ENCODE measurements at places on chromosomes 13 and 19.

DNA sequence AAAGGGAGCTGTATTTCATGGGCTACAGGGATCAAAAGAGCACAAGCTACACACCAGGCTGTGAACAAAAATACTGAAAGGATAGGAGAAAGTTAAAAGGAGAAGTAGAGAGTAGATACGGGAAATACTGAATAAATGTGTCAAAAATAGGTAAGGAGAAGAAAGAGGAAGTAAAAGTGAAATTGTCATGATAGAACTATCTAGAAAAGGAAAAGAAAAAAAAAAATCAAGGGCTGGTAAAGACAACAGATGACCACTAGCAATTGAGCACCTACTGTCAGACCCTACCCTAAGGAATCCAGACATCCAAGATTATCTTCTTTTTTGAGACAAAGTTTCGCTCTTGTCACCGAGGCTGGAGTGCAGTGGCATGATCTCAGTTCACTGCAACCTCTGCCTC, 4.8 kb downstream of the RUBCNL start:
- H3K4me3 ChIP-seq, result no peak overlapping the region
- H3K36me3 ChIP-seq, result no peaks in the 10 kb centered on the region
- H3K27me3 ChIP-seq, result peaks cover 42% of the 10 kb centered on the region
- no peak overlapping the region for H3K27ac ChIP-seq

DNA sequence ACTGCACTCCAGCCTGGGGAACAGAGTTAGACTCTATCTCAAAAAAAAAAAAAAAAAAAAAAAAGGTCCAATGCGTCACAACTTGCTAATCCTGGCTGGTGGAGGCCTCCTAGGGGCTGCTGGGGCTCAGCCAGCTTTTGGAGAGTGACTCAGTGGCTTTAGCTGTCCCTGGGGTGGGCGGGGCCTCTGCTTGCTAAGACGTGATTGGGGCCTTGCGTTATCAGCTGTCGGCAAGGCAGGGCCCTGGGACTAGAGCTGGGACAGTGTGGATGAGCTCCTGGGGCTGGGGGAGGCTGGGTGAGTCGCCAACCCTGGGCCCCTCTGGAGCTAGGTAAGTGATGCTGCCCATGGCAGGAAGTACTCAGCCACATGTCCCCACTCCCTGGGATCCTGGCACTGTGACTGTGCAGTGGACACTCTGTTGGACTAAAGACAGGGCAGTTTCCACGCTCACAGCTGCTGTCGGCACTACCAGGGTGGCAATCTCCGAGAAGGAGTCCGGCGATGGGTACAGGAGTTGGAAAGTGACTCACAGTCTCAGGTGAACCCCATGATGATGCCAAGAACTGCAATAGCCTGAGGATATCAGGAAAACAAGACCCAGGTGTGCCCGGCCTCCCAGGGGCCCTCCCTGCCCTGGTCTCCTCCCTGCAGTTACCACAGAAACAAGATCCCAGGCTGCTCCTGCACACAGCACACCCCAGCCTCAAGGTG, 32.2 kb downstream of the F2RL3 start:
- H3K4me1 ChIP-seq, result no peaks in the 10 kb centered on the region
- H3K27ac ChIP-seq, result no peak overlapping the region
- H3K4me3 ChIP-seq, result no peak overlapping the region
- no peak for DNase-seq
- no peaks in the 10 kb centered on the region for H3K27me3 ChIP-seq

- H3K27ac ChIP-seq, result no peak overlapping the region
- peaks cover 7% of the 10 kb centered on the region for H3K36me3 ChIP-seq
- H3K4me3 ChIP-seq, result peak overlapping the region; percentile 79
- no peaks in the 10 kb centered on the region for H3K27me3 ChIP-seq
Observed at GRCh38 chr19:43934055-43934984, 762 bp downstream of the ZNF45 start.

DNA sequence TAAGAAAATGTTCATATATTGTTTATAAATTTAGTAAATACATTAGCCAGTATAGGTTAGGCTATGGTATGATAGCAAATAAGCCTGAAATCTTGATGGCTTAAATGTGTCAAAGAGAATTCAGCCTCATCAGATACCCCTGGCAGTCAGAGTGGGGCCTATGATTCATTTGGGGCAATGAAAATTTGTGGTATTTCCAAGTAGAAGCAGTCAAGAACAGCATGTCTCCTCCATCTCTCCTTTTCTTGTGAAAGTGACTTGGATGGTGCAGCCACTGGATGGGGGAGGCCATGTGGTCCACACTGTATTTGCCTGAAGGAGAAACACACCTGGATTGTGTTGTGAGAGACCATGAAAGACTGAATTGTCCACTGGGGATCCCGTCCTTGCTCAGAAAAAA, 82.7 kb downstream of the DLEU7 start:
- DNase-seq, result no peak

GRCh38 chr19:16355293-16356043, 30.8 kb downstream of the KLF2 start:
- no peak overlapping the region for H3K27ac ChIP-seq
- no peak for DNase-seq
- H3K36me3 ChIP-seq, result no peaks in the 10 kb centered on the region
- H3K4me3 ChIP-seq, result no peak overlapping the region
- no peaks in the 10 kb centered on the region for H3K27me3 ChIP-seq

- no peaks in the 10 kb centered on the region for H3K27me3 ChIP-seq
- no peak overlapping the region for H3K4me3 ChIP-seq
- DNase-seq, result no peak
- no peaks in the 10 kb centered on the region for H3K4me1 ChIP-seq
Observed at GRCh38 chr19:8655340-8655709, 24.9 kb downstream of the NFILZ start.

GRCh38 chr13:80923907-80924306, 583.0 kb upstream of the SPRY2 start:
- no peaks in the 10 kb centered on the region for H3K27me3 ChIP-seq
- no peaks in the 10 kb centered on the region for H3K36me3 ChIP-seq
- H3K27ac ChIP-seq, result no peak overlapping the region
- no peaks in the 10 kb centered on the region for H3K4me1 ChIP-seq

DNA sequence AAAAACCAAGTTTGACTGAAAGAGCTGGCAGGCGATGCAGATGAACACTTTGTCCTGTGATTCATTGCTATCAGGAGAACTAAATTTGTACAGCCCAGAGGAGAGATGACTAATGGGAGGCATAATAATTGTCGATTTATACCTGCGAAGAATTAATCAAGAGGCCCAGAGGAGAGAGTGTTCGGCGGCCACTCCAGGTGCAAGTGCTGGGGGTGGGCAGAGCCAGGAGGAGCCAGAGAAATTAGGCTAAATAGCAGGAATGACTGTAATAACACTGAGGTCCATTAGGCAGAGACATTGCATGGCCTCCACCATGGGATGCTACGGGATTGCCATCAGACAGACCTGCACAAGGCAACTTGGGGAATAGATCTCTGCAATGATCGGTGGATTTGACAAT, 107.7 kb upstream of the UQCRFS1 start:
- H3K4me1 ChIP-seq, result peaks cover 10% of the 10 kb centered on the region
- H3K27ac ChIP-seq, result no peak overlapping the region
- no peaks in the 10 kb centered on the region for H3K36me3 ChIP-seq

DNA sequence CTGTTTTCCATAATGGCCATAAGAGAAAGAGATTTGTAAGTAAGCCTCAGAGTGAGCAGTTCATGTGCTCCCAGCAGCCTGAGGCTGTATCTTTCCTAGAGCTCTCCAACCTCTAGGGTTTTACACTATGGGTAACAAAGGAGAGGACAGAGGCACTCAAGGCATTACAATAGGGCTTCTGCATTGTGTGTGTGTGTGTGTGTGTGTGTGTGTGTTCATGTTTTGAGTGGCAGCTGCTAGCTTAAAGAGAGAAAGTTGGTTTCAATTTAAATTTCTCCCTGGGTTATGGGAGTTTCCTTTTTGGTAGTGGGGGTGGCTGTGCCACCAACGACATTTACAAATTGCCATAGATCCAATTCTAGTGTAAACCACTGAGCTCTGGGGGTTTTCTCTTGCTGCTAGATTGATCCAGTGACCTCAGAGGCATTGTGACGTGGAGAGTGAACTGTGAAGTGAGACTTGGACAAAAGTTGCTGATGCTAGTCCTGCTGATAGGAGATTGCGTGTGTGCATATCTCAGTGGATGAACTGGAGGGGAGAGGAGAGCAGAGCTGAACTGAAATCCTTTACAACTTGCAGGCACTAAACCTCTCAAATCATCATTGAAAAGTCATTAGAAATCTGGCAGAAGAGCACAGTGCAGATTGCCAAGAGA, 67.2 kb upstream of the OLFM4 start:
- no peak overlapping the region for H3K27ac ChIP-seq
- peaks cover 3% of the 10 kb centered on the region for H3K27me3 ChIP-seq
- peak overlapping the region; percentile 17 for H3K4me3 ChIP-seq
- peak; percentile 65 for DNase-seq
- H3K4me1 ChIP-seq, result peaks cover 25% of the 10 kb centered on the region

GRCh38 chr19:30920222-30920621, 429.0 kb downstream of the TSHZ3 start:
- no peaks in the 10 kb centered on the region for H3K36me3 ChIP-seq
- H3K4me1 ChIP-seq, result peaks cover 3% of the 10 kb centered on the region
- peaks cover 12% of the 10 kb centered on the region for H3K27me3 ChIP-seq
- no peak overlapping the region for H3K27ac ChIP-seq

DNA sequence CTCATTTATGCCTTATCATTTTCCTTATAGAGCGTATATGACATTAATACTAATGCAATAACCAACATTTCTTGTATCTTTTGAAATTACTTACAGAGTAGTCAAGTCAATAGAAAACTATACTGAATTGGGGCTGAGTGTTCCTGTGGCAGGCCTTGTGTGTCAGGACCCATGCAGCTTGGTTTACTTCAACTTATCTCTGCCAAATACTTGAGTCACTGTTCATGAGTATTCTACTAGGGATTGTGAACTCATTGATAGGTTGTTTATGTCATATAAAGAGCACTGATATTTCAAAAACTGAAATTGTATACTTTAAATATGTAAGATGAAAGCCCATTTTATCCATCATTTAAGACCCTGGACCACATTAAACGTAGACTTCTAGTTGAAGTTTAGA, 688.6 kb upstream of the SLITRK1 start:
- H3K4me1 ChIP-seq, result no peaks in the 10 kb centered on the region
- H3K4me3 ChIP-seq, result no peak overlapping the region
- no peak overlapping the region for H3K27ac ChIP-seq

DNA sequence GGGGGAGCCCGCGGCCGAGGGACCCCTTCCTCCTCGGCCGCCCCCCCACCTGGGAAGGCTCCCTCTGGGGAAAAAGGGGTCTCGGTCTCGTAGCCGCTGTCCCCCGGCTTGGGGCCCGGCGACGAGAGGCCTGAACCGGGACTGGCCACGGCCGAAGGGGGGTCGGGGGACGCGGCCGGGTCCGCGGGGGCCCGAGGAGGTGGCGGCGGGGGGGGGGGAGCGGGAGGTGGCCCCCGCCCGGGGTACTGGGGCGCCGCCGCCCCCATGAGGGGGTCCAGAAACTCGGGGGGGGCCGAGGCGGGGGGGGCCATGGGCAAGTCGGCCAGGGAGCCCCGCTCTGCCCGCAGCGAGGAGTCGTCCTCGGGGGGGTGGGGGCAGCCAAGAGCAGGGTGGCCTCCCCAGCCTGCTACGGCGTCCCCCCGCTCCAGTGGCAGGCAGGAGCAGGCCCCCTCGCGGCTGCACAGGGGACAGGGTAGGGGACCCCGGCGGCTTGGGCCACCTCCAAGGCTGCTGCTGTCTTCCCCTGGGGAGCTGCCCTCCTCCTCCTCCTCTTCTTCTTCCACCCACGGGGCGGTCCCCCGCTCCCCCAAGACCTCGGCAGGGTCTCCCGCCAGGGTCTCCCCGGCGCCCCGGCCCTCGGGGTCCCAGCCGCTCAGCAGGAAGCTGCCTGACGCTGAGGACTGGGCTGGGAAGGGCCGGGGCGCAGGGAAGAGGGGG, 12.9 kb downstream of the LMTK3 start:
- peaks cover 17% of the 10 kb centered on the region for H3K27me3 ChIP-seq
- DNase-seq, result no peak
- H3K4me1 ChIP-seq, result peaks cover 14% of the 10 kb centered on the region
- no peak overlapping the region for H3K4me3 ChIP-seq
- H3K36me3 ChIP-seq, result no peaks in the 10 kb centered on the region
- H3K27ac ChIP-seq, result no peak overlapping the region

DNA sequence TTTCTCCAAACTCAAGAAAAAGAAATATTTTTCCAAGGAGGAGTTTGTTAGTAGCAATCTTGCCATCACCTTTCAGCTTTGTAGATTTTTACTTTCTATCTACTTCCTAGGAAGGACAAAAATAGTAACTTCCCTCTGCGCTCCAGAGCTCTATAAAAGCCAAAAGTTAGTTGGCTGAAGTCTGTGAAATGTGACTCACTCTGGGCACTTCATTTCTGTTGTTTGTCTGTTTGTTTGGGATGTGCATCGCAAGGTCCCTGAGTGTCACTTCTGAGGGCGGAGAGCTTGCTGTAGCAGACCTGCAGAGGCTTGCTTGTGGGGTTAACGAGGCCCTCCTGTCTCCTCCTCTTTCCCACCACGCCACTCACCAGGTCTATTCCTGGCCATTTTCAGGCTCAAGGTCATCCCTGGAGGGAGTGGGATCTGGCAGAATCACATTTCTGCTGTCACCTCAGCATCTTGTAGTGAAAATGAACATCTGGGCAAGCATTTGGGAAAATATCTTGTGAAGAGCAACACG, 307.6 kb downstream of the GPC6 start:
- H3K27ac ChIP-seq, result no peak overlapping the region
- H3K27me3 ChIP-seq, result no peaks in the 10 kb centered on the region
- no peak for DNase-seq
- no peaks in the 10 kb centered on the region for H3K4me1 ChIP-seq
- no peaks in the 10 kb centered on the region for H3K36me3 ChIP-seq
- no peak overlapping the region for H3K4me3 ChIP-seq

DNA sequence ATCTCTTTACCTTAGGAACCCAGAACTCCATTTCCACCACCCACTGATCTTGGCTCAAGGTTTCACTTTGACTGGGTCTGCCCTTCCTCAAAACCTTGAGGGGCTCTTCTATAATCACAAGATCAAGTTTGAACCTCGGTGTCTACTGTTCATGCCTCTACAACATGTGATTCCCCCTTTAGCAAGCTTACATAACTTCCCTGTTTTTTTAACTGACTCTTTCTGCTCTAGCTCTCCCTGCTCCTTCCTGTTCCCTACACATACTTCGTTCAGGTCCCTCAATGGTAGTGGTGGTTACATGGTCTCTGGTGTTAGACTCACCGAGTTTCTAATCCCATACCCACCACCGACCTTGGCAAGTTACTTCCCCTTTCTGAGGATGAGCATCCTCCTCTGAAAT, 26.7 kb downstream of the CEACAM8 start:
- no peaks in the 10 kb centered on the region for H3K4me1 ChIP-seq
- H3K27ac ChIP-seq, result no peak overlapping the region
- no peaks in the 10 kb centered on the region for H3K27me3 ChIP-seq
- H3K4me3 ChIP-seq, result no peak overlapping the region
- DNase-seq, result no peak
